Left ventricle myocardium inferior (tissue), 1 donor: ENCODE measurements at places on chromosomes 16 and 17. TPM values are rescaled to one million over a fixed set of nuclear protein-coding genes. Genes with fewer than 3 reads are reported as not detected.

The HOXB8 gene
- total RNA-seq = not detected

The SLC16A6 gene
- 0.08 TPM for total RNA-seq

The MEIOC gene
- total RNA-seq = not detected

The YPEL2 gene
- 36.3 TPM for total RNA-seq

The HCRT gene
- total RNA-seq = not detected

The CA5A gene
- total RNA-seq = not detected

The CCDC43 gene
- total RNA-seq = 28.8 TPM

DNA sequence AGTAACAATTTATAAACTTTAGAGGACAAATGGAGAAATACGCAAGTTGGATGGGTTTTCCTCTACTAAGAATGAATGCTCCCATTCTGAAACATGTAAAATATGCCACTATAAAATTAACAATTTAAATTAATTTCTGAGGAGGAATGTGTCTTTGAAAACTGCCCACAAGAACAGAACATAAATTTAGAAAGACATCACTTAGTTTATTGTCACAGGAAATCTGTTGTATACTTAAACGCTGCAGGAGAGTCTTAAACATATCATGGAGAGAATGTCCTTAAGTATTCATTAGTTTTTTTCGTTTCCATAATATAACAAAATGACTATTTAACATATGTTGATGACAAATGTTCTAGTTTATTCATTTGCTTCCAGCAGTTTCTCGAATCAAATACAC, 29.6 kb downstream of the USP32 start:
- DNase-seq = no peak
- no peak overlapping the region for H3K27ac ChIP-seq
- peaks cover 10% of the 10 kb centered on the region for H3K4me1 ChIP-seq
- H3K36me3 ChIP-seq = no peaks in the 10 kb centered on the region

- H3K4me1 ChIP-seq = peaks cover 52% of the 10 kb centered on the region
- H3K27me3 ChIP-seq = no peaks in the 10 kb centered on the region
- no peak for DNase-seq
- no peak overlapping the region for H3K4me3 ChIP-seq
Measured at GRCh38 chr16:75389096-75389690, 44.1 kb downstream of the CFDP1 start.

DNA sequence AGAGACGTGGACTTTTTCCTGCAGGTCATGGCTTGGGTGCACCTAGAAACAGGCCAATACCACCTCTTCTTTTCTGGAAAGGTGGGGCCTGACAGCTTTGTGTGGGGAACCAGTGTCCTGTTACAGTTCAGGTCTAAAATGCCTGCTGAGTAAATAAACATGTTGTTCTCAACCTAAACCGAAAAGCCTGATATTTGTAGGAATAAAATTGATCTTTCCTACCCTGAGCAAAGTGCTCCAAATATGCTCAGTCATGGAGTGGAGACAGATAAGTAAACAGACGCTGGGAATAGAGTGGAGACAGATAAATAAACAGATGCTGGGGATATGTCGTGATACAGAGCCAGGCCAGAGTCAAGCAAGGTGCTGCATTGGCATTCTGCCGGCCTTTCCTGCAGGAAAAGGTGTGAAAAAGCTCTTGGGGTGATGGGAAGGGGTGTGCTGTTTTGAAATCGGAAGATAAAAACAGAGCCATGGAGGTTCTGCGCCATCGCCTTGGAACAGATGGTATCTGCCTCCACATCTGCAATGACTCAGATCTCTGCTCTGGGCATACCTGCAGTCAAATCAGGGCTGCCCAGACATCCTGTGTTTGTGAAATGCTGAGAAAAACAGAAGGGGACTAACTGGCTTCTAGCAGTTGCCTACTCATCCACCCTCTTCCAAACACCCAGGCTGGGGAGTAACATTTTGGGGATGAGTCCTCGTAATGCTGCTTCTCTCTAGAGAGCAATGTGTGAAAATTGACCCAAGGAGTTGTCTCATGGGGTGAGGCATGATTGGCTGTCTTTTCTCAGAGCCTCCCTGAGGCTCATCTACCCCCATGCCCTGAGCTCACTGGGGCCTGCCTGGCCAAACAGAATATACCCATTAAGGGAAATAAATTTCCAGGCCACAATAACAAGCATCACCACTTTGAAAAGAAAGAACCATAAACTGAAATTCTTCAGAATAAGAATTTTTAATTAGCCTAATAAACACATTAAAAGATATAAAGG, 16.8 kb upstream of the TRPV2 start:
- no peaks in the 10 kb centered on the region for H3K36me3 ChIP-seq
- H3K4me1 ChIP-seq = peaks cover 18% of the 10 kb centered on the region
- H3K27ac ChIP-seq = no peak overlapping the region
- DNase-seq = no peak
- no peaks in the 10 kb centered on the region for H3K27me3 ChIP-seq
- no peak overlapping the region for H3K4me3 ChIP-seq

- H3K4me1 ChIP-seq = no peaks in the 10 kb centered on the region
- peaks cover 76% of the 10 kb centered on the region for H3K27me3 ChIP-seq
- H3K27ac ChIP-seq = no peak overlapping the region
- no peaks in the 10 kb centered on the region for H3K36me3 ChIP-seq
Measured at GRCh38 chr16:17563323-17564091, 92.7 kb upstream of the XYLT1 start.

DNA sequence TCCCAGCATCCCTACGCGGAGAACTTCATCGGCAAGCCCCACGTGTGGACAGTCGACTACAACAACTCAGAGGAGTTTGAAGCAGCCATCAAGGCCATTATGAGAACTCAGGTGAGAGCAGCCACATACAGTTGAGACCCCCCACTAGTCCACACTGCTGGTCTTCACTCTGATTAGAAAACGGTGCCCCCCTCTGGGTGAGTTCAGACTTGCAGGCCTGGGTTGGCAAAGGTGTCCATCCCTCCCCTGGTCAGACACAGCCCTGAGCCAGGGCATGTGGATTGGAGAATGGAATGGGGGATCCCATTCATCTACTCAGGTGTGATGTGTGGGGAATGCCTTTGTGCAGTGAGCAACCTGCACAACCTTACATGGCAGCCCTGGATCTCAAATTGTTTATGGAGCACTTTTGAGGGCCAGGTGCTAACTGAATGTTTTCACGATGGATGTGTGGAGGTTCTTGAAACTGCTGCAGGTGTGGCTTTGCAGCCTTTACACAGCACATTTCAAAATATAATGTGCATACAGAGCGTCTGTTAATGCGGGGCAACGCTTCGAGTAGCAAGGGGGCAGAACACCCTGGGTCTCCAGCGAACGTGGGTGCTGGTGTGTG, 72.6 kb downstream of the MGAT5B start:
- no peak for DNase-seq
- H3K4me3 ChIP-seq = no peak overlapping the region
- H3K27ac ChIP-seq = no peak overlapping the region
- H3K36me3 ChIP-seq = no peaks in the 10 kb centered on the region
- no peaks in the 10 kb centered on the region for H3K4me1 ChIP-seq

GRCh38 chr16:89370081-89370511, 120.3 kb downstream of the ANKRD11 start:
- no peaks in the 10 kb centered on the region for H3K27me3 ChIP-seq
- H3K36me3 ChIP-seq = no peaks in the 10 kb centered on the region
- no peak overlapping the region for H3K27ac ChIP-seq
- no peak for DNase-seq
- H3K4me1 ChIP-seq = peaks cover 92% of the 10 kb centered on the region
- no peak overlapping the region for H3K4me3 ChIP-seq

DNA sequence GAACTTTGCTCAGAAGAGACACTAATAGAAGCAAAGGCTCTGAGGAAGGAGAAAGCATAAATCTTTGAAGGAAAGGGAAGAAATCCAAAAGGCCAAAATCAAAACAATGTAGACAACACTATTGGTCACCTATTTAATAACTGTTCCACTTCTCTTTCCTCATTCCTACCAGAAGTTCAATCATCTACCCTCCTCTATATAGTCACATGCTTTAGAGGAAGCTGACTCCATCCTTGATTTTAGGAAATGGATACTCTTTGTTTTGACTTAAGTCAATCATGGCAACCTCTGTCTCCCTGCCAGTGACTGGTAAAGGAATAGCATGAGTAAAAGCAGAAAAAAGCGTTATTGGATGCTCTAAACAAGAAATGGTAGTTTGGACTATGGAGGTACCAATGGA, 7.3 kb downstream of the BRIP1 start:
- no peak for DNase-seq
- H3K27ac ChIP-seq = no peak overlapping the region
- no peaks in the 10 kb centered on the region for H3K27me3 ChIP-seq
- H3K36me3 ChIP-seq = no peaks in the 10 kb centered on the region

DNA sequence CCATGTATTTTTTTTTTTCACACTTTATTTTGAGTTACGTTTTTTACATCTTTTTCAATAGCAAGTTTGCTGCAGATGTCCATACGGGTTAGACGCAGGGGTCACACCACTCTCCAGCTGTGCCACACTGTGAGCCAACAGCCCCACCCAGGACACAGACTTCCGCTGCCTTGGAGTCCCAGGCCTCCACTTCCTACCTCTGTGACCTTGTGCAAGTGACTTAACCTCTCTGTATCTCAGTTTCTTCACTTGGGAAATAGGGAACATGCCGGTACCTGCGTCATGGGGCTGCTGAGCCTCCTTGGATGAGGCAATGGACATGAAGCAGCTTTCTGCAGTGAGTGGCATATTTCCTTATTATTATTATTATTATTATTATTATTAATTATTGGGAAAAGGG, 3.3 kb upstream of the PITPNA start:
- H3K4me3 ChIP-seq = no peak overlapping the region
- H3K36me3 ChIP-seq = no peaks in the 10 kb centered on the region
- H3K4me1 ChIP-seq = peaks cover 18% of the 10 kb centered on the region
- H3K27ac ChIP-seq = no peak overlapping the region
- no peaks in the 10 kb centered on the region for H3K27me3 ChIP-seq

DNA sequence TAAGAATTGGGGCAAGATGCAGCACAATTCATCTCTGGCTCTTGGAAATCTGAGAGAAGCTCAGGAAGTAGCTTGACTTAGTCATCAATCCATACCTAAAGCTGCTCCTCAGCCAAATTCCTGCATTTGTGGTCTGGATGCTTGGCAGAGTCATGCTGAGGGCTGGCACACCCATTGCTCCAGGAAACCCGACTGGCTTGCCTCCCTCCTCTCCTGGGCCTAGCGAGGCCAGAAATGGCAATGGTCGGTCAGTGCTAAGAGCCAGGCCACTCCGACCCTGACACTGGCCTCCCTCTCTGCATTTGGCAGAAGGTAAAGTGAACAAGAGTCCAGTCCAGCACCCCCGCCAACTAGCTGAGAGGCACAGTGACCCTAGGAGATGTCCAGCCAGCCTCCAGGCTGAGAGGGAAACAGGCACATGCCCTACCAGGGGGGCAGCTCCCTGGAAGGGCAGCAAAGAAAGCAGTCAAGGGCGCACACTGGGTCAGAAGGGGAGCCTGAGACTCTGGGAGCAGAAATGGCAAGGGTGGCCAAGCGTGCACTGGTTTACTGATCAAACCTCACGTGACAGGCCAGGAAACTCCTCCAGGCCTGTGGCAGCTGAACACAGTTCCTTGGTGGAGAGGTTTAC, 10.0 kb downstream of the POLDIP2 start:
- peaks cover 71% of the 10 kb centered on the region for H3K4me1 ChIP-seq
- H3K4me3 ChIP-seq = no peak overlapping the region
- no peaks in the 10 kb centered on the region for H3K27me3 ChIP-seq
- DNase-seq = no peak

GRCh38 chr17:56203430-56203829, 50.2 kb downstream of the ANKFN1 start:
- H3K27ac ChIP-seq = no peak overlapping the region
- H3K27me3 ChIP-seq = no peaks in the 10 kb centered on the region
- no peaks in the 10 kb centered on the region for H3K4me1 ChIP-seq
- DNase-seq = no peak
- H3K4me3 ChIP-seq = no peak overlapping the region

- no peaks in the 10 kb centered on the region for H3K4me1 ChIP-seq
- no peak overlapping the region for H3K27ac ChIP-seq
- H3K36me3 ChIP-seq = no peaks in the 10 kb centered on the region
- DNase-seq = no peak
Measured at GRCh38 chr16:63223851-63224250, 1187.6 kb upstream of the CDH8 start.

GRCh38 chr17:78878871-78879527, 24.0 kb downstream of the CEP295NL start:
- no peaks in the 10 kb centered on the region for H3K27me3 ChIP-seq
- peak overlapping the region; percentile 99 for H3K27ac ChIP-seq
- H3K4me1 ChIP-seq = peaks cover 98% of the 10 kb centered on the region
- no peak for DNase-seq
- H3K36me3 ChIP-seq = no peaks in the 10 kb centered on the region

GRCh38 chr17:78714534-78714933, 67.5 kb downstream of the CYTH1 start:
- no peak for DNase-seq
- peaks cover 84% of the 10 kb centered on the region for H3K4me1 ChIP-seq
- H3K36me3 ChIP-seq = no peaks in the 10 kb centered on the region
- H3K27ac ChIP-seq = no peak overlapping the region

DNA sequence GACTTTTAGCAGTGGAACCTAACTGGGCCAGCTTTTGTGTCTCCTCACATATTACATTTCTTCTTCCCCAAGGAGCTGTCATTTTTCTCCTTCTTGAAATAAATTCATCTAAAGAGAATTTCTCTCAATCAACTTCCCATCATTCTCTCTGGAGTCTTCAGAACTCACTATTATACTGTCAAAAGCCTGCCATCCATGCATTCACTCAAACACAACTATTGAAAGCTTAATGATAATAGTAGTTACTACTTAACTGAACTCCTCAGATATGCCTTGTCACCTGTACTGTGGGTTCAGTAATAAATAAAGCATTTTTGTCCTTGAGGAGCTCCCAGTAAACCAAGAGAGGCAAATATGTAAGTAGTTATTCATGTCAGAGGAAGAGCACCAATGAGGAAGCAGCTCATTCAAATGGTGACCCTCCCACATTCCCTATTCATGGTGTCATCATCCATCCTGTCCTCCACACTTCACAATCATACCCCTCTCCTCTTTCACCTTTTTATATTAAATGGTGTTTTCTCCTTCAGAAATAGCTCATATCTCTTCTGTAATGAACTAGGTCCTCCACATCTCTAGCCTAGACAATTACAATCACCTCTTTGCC, 162.6 kb downstream of the CA10 start:
- H3K27me3 ChIP-seq = no peaks in the 10 kb centered on the region
- no peak overlapping the region for H3K27ac ChIP-seq
- H3K4me1 ChIP-seq = no peaks in the 10 kb centered on the region

GRCh38 chr16:72561-73548, at the start of gene RHBDF1:
TSS of gene RHBDF1 (minus strand) at chr16:72631. CDS start at chr16:65015, 7,616 bp downstream.
- no peaks in the 10 kb centered on the region for H3K27me3 ChIP-seq
- no peaks in the 10 kb centered on the region for H3K36me3 ChIP-seq
- H3K4me1 ChIP-seq = peaks cover 97% of the 10 kb centered on the region
- H3K27ac ChIP-seq = peak within 1 kb of the TSS; percentile 96
- peak; percentile 69 for DNase-seq

DNA sequence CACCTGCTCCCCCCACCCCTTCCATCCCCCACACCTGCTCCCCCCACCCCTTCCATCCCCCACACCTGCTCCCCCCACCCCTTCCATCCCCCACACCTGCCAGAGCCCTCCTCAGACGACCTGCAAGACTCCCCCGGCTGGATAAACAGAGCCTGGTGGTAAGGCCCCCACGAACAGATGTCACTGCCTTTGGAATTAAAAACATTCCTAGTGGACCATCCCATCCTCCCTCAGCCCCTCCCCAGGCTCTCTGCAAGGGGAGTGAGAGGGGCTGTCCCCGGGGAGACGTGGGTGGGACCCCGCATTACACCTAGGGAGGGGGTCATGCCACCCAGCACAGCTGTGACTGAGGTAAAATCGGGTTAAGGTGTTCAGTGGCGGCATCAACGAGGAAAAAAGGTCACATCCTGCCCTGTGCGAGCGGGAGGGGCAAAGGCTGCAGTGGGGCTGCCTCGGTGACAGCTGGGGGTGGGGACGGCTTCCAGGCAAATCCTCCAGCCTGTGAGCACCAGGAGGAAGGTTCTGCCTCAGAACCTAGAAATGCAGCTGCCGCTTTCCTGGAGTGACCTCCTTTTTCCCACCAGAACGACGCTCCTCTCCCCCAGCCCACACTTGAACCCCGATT, 38.7 kb downstream of the TIMM22 start:
- H3K36me3 ChIP-seq = peaks cover 19% of the 10 kb centered on the region
- H3K4me1 ChIP-seq = peaks cover 81% of the 10 kb centered on the region
- no peak overlapping the region for H3K4me3 ChIP-seq
